Stimulated activated CD8-positive, alpha-beta memory T cell treated with anti-CD3 and anti-CD28 coated beads, Interleukin-4, amount 100 ng/mL, for 1 hour (primary cell): ENCODE measurements at places on chromosomes 2 and 18.

DNA sequence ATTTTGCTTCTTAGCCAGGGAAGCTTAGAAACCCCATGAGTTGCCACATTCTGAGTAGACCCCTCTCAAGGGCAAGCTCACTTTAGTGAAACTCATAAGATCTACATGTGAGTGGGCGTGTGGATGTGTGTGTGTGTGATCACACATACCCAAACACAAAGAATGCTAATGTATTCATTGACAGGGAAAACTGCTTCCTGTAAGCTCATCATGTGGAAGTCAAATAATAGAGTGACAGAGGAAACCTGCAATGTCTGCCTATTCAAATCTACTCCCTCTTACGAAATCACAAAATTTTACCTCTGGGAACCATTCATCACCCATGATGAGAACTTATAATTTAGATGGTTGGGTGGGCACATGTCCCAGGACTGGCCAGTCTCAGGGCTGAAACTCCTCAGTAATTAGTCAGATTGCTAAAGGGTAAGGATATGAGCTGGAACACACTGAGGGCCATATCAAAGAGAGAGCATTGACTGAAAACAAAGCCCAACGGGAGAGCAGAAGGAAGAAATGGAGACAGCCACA lies 94.5 kb upstream of the CCDC150 start:
- no peak for DNase-seq

DNA sequence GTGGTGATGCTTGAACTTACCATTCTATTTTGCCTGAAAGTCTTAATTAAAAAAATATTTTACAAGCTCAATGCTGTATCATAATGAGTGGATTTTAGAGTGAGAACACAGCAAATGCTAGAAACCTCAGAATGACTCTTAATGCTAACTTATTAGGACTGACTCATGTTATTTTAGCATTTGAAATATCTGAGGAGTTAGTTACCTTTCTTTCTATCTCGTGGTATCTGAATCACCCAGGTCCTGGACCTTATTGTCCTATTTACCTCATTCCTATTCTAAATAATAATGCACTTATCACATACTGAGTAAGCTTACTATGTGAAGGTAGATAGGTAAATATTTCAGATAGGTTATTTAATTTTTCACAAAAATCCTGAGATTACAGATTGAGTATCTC lies 70.7 kb downstream of the SOS1 start:
- DNase-seq: no peak

DNA sequence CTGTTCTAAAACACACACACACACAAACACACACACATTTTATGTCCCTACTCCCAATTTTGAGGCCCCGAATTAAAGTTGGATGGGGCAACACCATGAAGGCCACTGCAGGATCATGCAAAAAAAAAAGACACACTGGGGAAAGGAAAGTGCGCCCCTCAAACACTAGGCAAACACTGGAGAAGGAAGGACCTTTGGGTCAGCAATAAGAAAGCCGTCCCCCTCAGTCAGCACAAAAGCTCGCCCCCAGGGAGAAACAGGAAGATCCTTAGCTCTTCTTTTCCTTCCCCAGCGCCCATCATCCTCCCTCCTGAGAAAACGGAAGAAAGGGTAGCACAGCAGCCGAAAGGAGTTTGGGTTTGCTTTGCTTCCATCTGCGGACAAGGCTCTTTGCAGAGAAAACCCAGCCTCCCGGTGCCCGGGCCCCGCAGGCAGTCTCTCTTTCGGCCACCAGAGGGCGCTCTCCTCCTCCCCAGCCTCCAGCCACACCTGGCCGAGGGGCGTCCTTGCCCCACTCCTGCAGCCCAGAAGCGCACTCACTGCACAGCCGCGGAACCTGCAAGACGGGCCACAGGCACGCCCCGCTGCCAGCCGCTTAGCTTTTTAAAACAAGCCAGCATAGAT lies 248.5 kb downstream of the CDH20 start:
- peak; percentile 8 for DNase-seq

GRCh38 chr2:128374001-128374710 lies 55.5 kb upstream of the HS6ST1 start:
- DNase-seq: no peak

- no peak for DNase-seq
Observed at GRCh38 chr2:187593697-187594096, 39.5 kb upstream of the TFPI start.

DNA sequence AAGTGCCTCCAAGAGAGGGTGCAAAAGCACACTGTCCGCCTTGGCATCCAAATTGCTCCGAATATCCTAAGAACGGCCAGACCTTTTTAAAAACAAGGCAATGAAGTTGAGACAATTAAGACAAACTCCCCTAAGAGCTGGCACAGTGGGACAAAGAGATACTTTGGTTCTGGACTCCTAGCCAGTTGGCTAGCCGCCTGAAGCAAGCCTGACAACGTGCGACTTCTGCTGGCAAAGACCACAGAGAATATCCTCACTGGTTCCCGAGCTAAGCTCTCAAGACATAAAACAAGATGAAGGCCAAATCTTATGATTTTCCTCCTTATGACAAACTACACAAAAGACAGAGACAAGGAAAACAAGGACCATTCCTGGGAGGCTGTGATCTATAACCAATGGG lies 32.7 kb downstream of the CHRNA1 start:
- DNase-seq: no peak

GRCh38 chr2:1977655-1978054 lies 233.3 kb upstream of the PXDN start:
- DNase-seq: no peak

DNA sequence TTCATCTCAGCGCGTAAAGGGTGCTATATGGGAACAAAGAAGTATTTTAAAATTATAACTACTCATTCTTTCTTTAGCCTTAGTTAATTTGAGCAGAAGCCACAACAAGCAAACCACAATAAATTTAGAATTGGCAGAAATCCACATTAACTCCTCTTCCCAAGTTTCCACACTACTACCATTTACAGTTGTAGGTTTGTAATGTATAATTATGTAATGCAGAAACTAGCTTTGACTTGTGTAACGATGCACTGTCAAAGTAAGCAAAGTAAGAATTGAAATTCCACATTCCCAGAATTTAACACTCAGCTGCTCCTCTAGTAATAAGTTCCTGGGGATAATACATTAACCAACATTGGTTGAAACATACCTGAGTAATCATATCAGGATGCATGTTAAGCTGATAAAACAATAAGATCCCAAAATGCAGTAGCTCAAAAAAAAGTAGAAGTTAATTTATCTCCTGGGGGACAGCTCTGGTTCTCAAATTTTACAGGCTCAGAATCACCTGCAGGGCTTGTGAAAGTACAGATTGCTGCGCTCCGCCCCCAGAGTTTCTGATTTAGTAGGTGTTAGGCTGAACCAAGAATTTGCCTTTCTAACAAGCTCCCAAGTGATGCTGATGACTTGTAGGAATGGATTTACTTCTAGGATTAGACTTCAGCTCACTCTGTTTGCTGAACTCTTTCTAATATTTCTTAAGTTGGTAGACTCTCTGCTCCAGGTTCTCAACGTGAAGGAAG lies 9.9 kb downstream of the GRP start:
- DNase-seq: no peak

DNA sequence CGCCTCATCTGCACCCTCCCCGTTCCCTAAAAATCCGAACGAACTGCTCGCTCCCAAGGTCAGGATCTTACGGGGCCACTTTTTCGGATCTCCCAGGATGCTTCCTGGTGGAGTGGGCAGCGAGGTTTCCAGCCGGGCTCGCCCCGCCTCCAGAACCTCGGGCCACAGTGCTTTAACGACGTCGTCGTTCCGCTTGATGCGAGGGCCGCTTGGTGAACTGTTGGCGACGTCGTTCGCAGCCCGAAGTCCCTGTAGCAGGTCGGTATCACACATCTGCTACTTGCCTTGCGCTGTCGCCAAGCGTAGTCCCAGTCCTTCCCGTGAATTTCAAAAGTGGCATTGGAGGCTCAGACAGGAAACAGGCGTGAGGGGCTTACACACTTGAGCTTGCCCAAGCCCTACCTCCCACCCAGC lies 15.3 kb downstream of the EVX2 start:
- DNase-seq: no peak

- no peak for DNase-seq
Observed at GRCh38 chr2:206790311-206790935, 25.0 kb downstream of the FASTKD2 start.

DNA sequence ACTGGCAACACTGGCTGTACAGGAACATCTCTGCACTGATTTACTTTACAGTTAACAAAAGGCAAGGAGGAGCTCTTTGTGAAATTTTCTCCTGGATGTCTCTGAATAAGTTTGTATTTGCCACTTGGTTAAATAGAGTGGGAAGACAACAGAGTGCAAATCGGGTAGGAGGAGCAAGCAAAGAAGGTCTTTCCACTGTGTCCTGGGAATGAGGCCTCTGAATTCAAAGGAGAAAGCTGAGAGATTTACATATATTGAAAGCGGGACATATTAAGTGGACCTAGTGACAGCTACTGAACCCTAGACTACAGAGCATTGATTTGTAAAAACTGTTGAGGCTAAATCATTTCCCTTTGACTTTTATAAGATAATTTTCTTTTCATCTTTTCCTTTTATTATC lies 117.4 kb upstream of the CHRNA1 start:
- DNase-seq: no peak

GRCh38 chr2:232860593-232861241 lies 9.3 kb upstream of the SNORC start:
- DNase-seq: no peak

DNA sequence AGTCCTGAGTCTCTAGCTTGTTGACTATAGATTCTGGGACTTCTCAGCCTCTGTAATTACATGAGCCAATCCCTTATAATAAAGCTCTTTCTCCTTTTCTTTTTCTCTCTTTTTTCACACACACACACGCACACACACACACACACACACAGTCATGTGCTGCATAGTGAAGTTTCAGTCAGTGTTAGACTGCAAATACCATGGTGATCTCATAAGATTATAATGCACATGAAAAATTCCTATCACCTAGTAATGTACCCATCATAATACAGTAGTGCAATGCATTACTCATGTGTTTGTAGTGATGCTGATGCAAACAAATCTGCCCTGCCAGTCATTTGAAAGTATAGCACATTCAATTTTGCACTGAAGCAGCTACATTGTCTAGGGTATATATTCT lies 558.2 kb downstream of the SUCLG1 start:
- no peak for DNase-seq

GRCh38 chr18:76476665-76477561 lies 18.1 kb downstream of the ZNF516 start:
- DNase-seq: no peak

- DNase-seq: peak; percentile 61
Observed at GRCh38 chr18:79679552-79680099, at the start of gene CTDP1. Gene CTDP1 (plus strand): TSS chr18:79679803. CDS start chr18:79679948, 145 bp downstream.

- no peak for DNase-seq
Observed at GRCh38 chr18:44830581-44830980, 149.9 kb downstream of the SETBP1 start.

GRCh38 chr2:171673905-171674304 lies 13.4 kb upstream of the DYNC1I2 start:
- no peak for DNase-seq

- no peak for DNase-seq
Observed at GRCh38 chr2:10556271-10557140, 108.4 kb upstream of the ODC1 start.

GRCh38 chr2:19009510-19009909 lies 348.9 kb downstream of the OSR1 start:
- no peak for DNase-seq

DNA sequence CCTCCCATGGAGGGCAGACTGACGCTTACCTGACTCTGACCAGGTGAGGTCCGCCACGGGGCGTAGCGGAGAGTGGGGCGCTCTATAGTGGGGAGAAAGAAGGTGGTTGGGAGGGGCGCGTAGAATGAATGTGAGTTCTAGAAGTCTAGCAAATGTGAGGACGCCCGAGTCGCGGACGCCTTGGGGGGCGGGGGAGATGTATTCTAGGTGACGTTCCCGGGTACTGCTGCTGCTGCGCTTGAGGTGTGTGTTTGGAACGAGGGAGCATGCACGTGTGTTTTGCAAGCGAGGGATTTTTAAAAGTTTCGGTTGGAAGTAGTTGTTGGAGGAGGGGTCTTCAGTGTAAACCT lies 758 bp downstream of the RIF1 start:
- DNase-seq: no peak

DNA sequence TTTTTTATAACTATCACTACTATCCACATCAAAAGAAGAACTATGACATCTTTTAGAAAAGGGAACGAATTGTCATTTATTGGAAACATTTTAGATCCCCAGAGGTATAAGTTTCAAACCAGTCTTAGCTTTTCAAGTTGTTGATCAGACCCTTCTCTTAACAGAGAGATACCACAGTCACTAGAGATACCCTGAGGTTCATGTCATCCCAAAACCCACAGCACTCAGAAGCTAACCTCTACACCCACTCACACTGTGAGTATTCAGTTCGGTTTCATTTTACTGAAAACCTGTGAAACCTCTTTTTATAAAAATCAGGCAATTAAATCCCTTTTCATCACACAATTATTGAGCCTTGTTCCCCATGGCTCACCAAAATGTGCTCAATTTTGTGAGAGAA lies 156.2 kb downstream of the DTNA start:
- no peak for DNase-seq

DNA sequence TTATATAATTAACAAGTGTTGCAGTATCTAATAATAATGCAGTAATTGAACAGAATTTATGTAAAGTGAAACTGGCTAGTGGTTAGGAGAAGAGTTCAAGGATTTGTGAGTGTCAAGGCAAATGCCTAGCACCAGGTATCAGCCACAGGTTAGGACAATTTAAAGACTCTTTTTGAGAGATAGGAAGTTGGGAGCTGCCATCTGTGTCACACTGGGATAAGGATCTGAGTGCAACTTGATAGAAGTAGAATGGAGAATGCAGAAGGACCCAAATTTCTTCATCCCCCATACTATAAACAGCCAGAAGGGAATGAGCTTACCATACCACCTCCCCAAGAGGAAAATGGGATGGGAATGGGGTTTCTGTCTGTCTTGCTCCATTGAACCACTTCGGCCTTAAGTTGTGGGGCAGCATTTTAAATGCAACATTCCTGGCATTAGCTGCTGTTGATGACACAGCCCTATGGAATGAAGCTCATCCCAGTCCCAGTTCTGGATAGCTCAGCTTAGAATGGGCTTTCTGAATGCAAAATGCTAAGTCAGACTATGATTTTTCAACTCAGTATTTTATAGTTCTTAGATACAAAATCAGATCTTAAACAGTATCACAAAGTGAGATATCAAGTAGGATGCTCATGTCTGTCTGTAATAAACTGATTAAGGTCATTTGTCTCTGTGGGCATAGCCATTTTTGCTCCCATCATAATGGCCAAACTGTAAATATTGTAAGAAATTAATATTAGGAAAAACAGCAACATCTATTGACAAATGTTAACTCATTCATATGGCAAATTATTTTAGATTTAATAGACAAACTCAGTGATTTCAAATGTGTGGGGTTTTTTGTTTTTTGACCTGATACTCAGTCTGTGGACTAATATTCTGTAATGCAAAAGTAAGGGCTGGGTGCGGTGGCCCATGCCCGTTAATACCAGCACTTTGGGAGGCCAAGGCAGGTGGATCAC lies 44.0 kb downstream of the GPR155 start:
- DNase-seq: no peak

- DNase-seq: no peak
Observed at GRCh38 chr2:52934323-52934898, 833.2 kb upstream of the CHAC2 start.

GRCh38 chr2:179139506-179139905 lies 89.6 kb upstream of the CCDC141 start:
- no peak for DNase-seq

- DNase-seq: no peak
Observed at GRCh38 chr2:120091436-120091835, 78.6 kb downstream of the EPB41L5 start.

- no peak for DNase-seq
Observed at GRCh38 chr2:119644186-119644585, 34.8 kb upstream of the TMEM177 start.
